ENCODE measurements at places on chromosomes 6 and 20.

DNA sequence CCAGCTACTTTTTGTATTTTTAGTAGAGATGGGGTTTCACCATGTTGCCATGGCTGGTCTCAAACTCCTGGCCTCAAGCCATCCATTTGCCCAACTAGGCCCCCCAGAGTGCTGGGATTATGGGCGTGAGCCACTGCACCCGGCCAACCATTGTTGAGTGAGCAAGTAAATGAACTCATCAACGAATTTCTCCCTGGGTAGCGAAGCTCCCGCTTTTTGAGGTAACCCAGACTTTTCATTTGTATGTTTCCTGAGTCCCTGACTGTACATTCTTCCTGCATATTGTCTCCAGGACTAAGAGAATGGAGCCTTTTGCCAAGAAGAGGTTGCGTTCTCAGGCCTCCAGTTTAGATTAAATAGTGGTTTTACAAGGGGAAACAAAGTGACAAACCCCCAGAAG is 36.4 kb downstream of the RIPOR3 start:
- no peak for DNase-seq

GRCh38 chr20:63740627-63741353 is 1.2 kb downstream of the SLC2A4RG start:
- peak; percentile 70 for DNase-seq

GRCh38 chr20:53706008-53706465 is 112.4 kb upstream of the ZNF217 start:
- DNase-seq, result no peak

DNA sequence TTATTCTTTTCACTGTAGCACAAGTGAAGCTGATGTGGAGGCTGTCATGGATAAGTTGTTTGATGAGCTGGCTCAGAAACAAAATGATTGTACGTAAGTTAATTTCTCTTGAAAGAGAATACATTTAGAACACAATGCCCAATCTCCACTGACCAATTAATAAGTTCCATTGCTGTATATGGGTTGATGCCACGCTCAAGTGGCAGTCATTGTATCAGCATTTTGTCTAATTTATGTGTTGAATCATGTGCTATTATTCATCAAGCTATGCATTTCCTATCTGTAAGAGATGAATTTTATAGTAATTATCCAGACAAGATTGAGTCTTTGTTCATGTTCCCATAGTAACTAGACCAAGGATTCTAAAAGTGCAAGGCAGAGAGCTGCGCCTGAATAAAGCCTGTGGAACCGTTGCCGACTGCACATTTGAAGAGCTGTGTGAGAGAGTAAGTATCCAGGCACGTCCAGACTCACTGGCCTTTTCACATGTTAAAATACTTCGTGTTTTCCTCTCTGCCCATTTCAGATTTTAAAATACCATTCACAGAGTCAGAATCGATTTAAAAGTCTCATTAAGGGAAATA is 83.8 kb upstream of the FOXO3 start:
- DNase-seq, result no peak

GRCh38 chr6:103122766-103123601 is 1729.5 kb downstream of the GRIK2 start:
- DNase-seq, result peak; percentile 17

DNA sequence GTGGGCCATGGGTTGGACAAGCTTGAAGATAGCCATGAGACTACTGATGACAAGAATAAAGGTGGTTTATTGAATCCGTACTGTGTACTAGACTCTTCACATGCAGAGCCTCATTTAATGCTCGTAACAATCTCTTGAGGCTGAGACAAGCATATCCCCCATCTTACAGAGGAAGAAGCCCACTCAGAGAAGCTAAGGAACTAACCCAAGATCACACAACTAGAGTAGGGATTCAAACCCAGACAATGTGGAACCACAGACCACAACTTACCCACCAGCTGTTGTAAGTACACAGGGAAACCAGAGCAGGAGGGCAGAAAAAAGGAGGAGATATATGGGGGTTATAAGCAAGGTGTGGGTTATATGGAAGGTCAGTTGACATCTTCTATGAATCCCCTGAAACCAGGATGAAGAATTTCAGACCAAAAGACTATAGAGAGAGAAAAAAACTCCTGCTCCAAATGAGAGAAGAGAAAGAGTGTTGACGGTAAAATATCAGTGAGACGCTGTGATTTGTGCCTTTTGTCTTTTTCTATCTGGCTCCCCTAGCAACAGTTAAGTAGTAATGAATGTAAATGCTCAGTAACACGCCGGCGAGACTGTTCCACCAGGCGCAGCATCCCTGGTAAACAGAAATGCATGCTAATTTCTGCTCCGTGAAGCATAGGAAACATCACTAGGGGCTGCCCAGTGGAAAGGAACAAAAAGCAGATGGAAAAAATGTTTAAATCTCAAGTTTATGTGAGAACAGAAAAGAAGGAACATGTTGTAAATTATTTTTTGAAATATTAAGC is 80.1 kb upstream of the SLC22A16 start:
- no peak for DNase-seq

GRCh38 chr6:44059359-44060346 is 67.6 kb downstream of the MRPL14 start:
- DNase-seq, result no peak

- DNase-seq, result no peak
Measured at GRCh38 chr20:47929368-47930115, 144.3 kb upstream of the SULF2 start.

GRCh38 chr20:13677241-13677640 is 38.5 kb upstream of the TASP1 start:
- DNase-seq, result no peak

- no peak for DNase-seq
Measured at GRCh38 chr6:24227556-24227955, 101.5 kb downstream of the NRSN1 start.

DNA sequence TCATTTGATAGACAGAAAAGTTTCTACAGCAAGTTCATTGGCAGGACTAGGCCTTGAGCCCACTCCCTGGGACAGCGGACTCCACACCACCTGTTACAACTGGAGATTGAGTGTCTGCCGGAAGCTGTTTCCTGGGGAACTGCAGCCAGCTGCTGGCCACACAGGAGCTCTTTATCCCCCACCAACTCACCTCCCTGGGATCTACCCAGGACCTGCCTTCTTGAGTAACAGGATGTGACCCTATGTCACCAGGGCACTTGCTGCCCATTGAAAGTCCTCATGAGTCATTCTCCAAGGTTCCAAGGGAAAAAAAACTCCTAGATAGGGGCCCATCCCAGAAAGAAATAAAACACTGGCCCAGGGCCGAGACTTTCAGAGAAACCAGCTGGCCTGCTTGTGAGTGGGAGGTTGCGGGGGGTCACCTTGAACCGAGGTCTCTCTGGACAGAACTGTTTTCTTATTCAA is 37.4 kb upstream of the SLC9A8 start:
- no peak for DNase-seq

DNA sequence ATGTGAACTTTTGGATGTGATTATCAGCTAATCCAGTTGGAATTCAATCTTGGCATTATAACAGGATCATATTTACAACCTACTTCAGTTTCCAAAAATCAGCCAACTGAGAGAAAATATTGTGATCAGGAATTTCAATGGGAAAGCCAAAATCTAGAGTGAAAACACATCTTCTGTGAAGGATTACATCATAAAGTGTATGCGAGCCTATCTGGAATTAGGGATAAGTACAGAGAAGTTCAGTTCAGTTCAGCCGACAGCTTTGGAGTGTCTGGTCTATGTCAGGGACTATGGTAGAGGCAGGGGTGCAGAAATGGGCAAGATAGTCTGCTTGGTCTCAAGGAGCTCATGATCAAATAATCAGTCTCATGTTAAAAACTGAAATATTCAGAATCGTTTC is 12.3 kb upstream of the PRIM2 start:
- no peak for DNase-seq

DNA sequence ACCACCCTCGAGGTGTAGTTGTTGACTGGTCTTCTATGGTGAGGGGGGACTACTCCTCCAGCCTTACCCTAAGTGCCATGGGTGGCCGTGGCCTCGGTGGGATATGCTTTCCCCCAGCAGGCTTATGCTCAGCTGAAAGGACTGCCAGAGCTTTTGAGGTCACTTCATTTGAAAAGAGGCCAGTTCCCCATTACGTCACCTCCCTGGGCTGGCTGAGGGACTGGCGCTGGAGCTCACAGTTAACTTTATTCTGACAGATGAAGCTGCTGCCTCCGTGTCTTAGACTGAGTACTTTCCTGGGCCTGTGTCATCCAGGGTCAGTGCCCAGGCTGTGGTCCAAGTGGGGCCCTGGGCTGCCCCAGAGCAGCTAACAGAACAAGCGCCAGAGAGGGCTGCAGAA is 42.8 kb upstream of the PCMTD2 start:
- DNase-seq, result no peak

- no peak for DNase-seq
Measured at GRCh38 chr6:136920671-136921380, 1.3 kb upstream of the SLC35D3 start.

GRCh38 chr6:89145091-89145955 is 532 bp upstream of the PM20D2 start:
- no peak for DNase-seq

DNA sequence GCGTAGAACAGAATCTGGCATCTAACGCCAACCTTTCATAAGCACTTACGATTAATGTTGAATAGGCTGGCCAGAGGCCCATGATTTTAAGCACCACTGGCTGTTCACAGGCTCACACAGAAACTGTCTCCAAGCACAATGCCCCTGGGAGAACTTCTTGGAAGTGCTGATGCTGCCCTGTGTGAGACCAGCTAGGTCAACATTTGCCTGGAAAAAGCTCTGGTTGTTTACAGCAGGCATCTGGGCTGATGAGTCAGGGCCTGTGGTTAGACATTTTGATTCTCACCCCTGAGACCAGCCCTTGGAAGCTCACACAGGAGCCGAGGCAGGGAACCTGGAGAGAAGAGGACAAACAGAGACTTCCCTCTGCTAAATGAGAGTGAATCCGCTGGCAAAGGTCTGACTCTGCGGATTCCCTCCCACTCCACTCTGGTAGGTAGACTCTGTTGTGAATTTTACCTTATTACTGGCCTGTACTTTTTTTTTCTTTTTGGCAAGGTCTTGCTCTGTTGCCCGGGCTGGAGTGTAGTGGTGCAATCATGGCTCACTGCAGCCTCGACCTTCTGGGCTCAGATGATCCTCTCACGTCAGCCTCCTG is 6.8 kb upstream of the SULF2 start:
- DNase-seq, result no peak

DNA sequence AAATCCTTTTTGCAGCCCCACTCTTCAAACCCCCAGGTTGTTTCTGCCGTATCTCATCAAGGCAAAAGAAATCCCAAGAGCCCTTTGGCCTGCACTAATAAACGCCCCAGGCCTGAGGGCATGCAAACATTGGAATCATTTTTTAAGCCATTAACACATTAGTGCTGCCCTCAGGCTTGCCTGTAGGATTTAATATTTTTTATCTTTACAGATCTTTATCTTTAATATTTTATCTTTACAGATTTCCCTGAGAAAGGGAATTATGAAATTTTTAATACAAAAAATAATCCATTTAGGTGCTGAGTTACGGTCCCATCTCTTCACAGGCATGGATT is 14.7 kb downstream of the GTPBP2 start:
- no peak for DNase-seq

DNA sequence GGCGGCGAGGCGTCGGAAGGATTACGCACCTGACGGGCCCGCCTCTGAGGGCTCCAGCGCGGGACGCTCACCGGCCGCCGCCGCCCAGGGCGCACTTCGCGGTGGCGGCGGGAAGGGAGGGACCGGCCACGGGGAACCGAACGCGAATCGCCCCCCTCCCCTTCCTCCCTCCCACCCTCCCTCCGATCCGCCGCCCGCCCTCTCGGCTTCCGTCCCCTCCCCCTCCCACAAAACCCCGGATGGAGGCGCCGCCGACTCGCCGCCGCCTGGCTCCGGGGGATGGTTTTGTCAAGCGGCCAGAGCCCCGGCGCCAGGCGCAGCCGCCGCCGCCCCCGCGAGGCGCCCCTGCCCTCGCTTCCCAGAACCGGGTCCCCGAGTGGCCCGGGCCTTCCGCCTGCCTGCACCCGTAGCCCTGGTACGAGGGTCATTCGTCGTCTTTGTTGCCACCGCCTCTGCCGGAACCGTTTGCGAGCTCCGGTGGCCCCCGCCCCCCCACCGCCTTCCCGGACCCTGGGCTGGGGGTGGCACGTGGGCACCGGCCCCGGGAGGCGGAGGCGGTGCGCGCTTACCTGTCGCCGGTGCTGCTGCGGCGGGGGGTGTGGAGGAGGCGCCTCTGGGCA is 398 bp downstream of the ZBTB2 start:
- peak; percentile 86 for DNase-seq

DNA sequence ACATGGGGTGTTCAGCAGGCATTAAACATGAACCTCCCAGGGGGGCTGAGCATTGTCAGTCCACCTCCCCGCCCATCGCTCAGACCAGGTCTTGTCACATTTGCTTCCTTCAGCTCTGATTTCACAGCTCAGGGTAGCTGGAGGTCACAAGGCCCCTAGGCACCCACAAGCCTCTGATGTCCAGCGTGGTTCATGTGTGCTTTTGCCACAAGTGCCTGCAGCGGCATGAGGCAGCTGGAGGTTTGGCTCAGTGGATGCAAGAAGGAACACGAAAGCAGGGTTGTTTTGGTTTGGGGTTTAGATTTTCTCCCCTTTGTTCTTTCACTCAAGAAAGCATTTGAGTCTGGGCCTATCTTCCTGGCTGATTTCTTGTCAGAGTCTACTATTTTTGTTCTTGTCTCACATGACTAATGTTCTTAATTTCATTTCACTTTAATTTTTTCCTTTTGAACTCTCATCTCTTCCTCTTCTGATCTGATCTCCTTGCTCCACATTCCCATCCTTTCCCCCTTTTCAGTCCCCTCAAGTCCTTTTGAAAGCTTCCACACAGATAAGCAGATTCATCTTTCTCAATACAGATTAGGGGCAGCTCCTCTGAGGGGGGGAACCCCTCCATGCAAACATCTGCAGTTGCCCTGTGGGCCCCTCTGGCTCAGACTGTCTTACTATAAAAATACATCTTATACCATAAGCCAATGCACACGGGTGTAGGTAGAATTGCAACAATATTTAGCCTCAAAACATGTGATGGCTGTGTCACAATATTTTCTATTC is 68.1 kb upstream of the CEP85L start:
- no peak for DNase-seq

DNA sequence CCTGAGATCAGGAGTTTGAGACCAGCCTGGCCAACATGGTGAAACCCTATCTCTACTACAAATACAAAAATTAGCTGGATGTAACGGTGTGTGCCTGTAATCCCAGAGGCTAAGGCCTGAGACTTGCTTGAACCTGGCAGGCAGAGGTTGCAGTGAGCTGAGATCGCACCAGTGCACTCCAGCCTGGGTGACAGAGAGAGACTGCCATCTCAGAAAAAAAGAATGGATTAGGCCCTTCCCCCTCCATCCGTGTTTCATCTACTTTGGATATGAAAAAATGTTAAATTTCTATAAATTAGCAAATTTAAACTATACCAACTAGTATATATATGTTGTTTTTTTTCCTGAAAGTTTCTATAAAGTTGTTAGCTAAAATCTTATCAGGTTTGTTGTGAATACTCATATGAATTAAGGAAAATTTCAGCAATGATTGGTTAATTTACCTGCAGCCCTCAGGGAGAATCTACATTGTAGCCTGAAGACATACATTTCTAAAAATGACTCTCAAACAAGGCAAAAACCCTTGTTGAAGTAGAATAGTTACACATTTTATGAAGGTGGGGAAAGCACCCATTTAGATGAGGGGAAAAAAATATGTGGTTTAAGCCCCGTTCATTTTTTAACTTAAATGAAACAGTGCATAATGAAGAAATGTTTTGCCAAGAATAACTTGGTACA is 120.9 kb downstream of the TIAM2 start:
- DNase-seq, result no peak
